ENCODE measurements at places on chromosomes 4 and X.

DNA sequence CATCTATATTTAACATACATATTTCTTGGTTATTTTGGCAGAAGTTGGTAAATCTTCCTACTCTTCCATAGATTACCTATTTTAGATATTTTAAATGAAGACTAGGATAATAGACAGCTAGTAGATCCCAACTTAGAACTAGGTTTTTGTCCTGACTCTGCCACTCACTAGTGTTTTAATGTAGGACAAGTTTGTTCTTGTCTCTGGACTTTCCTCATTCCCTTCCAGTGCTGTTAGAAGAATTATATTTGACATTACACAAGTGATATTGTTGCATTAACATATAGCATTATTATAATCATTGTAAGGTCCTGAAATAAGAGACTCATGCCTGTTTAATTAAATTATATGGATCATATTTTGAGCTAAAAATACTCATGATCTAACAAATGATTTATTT is 24.1 kb upstream of the ALB start:
- no peak for DNase-seq

- no peak for DNase-seq
These were observed 1.7 kb upstream of the TMEM271 start for GRCh38 chr4:577499-578450.

DNA sequence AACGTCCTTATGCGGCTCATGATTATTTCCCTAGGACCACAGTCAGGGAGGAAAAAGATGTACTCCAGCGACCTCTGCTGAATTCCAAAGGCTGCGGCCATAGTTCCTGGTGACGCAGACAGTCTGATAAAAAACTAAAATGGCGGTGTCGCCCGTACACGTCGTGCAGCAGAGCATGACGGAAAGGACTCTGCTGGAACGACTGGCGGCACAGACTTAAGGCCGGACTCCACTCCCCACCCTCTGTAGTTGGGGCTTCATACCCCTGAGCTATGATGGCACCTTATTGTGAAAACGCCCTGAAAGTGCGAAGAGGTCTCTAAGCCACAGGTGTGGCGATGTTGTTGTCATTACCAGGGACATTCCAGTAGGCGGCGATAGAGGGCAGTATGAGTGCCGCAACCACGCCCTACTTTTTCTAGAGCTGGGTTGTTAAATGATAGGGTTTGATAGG is 90.0 kb upstream of the EDA2R start:
- peak; percentile 17 for DNase-seq

- no peak for DNase-seq
These were observed 73.5 kb downstream of the MSN start for GRCh38 chrX:65740909-65741308.

- DNase-seq: no peak
These were observed 403.4 kb upstream of the NR3C2 start for GRCh38 chr4:148845609-148846008.

- no peak for DNase-seq
These were observed 77.2 kb upstream of the BCOR start for GRCh38 chrX:40174854-40175510.

GRCh38 chr4:78650106-78651024 is 98.8 kb downstream of the ANXA3 start:
- DNase-seq: no peak

DNA sequence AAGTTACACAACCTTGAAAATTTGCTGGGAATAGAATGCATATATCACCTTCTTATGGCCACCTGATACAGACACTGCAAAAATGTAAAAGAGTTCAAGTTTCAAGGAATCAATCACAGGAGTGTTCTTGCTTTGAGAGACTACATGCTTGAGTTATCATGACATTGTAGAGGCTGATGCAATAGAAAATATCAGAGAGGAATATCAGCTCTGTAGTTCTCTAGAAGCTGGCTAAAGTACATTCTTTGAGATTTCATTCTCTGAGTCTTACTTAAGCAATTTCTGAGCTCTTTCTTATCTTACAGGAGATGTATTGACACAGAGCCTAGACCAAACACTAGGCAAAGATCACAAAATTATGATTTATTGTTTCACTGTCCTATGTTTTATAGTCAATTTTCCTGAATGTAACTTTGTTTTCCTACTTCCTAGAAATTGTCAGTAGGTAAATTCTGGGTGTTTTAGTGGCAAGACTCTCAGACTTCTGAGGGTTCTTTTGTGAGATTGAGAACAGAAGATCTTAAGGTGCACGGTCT is 152.1 kb upstream of the HPGD start:
- DNase-seq: no peak

DNA sequence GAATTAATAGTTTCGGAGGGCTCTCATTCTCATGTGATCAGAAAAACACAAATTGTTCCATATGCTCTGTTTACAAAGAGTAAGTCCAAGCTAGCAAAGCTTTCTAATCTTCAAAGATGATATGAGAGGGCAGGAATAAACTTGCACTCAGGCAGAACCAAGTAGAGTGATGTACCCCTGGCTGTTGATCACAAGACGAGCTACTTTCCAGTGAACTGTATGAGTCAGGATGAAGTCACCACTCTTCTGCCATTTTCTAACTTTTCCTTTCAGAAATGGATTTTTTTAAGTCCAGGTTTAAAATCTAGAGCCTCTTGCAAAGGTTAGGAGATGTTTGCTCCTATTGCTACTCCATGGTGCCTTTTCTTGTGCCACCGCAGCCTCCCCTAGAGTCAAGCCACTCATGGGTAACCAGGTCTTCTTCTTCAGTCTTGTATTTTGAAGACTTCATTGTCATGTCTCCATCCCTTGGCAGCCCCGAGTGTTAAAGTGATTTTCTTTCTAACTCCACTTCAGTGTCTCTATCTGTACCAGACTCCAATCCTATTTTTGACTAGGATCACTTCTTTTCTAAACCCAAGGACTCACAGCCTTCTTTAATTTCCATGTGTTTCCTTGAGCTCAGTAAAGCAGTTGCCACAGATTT is 171.9 kb upstream of the GALNT7 start:
- no peak for DNase-seq

GRCh38 chr4:6491235-6491634 is 18.8 kb upstream of the PPP2R2C start:
- DNase-seq: no peak

- DNase-seq: no peak
These were observed 69.1 kb upstream of the HPGD start for GRCh38 chr4:174591243-174592021.

DNA sequence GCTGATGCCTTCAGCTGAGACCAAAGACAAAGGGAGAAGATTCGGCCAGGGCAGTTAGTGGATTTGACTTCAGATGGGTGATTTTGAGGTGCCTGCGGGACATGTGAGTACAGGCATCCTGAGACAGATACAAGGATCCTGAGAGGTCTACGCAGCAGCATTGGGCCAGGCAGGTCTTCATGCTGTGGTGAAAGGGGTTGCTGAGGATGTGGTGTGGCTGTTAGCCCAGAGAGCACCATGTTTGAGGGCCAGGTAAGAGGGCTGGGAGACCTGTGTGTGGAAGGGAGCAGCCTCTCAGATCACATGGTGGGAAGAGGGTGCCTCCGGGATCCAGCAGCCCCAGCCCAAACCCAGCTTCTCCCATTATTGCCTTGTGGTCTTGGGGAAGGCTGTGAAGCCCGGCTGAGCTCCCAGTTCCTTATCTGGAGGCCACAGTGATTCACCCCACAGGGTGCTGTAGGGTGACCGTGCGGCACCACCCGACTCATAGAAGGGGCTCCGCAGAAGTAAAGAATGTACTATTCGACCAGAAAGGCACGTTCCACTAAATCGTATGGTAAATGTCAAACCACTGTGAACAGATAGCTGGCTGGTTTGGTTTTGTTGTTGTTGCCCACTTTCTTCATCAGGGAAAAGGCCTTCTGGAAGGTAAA is 27.7 kb upstream of the TADA2B start:
- no peak for DNase-seq

DNA sequence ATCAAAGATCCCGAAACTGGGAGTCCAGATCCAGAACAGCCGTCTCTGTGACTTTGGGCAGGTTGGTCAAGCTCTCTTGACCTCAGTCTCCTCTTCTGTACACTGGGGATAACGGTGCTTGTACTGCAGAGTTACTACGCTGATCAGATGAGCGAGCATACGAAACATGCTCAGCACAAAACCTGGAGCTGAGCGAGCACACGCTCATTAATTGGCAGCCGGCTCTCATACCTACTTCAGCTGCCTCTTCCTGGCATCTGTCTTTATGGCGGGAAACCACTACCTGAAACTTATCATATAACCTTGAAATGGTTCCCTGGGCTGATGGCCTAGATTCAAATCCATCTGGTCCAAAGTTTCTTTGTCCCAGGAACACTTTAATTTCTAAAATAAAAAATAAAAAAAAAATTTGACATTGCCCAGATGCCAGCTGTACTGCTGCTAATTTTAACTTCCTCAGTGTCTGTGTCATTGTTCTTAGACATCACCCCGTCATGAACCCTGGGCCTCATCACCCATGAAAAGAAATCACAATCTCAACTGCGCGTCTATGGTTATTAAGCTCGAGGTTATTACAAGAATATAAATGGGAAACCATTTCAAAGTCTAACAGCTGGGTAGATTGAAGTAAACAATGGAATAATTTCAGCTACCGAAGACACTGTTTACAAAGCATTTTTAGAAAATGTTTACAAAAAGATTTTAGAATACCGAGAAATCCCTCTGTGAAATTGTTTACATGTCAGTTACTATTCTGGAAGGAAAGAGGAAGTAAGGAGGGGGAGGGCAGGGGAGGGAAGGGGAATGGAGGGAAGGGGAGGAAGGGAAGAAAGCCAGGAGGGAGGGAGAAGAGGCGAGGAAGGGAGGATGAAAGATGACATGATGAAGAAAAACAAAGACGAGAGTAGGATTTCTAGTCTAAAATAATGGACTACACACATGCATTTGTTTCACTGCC is 49.0 kb downstream of the CRMP1 start:
- DNase-seq: no peak

DNA sequence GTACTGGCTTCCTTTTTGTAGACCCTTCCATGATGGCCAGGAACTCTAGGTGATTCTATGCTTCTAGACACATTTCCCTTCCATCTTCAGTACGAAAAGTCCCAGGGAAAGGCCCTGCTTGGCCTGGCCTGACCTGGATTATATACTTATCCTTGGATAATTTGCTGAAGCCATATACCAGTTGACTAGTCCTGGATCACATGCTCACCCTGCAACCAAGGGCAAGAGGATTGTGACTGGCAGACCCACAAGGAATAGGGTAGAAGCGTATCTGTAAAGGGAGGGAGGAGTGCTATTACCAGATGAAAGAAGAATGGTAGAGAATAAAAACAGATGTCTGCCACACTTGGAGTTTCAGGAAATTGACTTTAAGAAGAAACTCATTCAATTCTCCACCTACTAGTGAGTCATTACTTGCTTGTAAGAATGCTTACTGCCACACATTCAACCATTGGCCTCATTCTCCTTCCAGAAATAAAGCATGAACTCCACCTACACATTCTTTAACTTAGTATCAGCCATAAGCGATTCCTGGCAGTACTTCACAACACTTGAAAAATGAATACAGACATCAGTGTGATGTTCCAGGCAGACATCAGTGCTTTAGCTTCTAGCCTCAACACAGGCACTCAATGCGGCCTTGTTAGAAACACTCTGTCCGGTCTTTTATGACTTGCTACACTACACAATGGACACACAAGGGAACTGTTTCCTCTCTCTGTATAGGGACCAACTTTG is 141.8 kb downstream of the CBR4 start:
- DNase-seq: no peak

- DNase-seq: no peak
These were observed 112.5 kb upstream of the HAND2 start for GRCh38 chr4:173642509-173642908.

DNA sequence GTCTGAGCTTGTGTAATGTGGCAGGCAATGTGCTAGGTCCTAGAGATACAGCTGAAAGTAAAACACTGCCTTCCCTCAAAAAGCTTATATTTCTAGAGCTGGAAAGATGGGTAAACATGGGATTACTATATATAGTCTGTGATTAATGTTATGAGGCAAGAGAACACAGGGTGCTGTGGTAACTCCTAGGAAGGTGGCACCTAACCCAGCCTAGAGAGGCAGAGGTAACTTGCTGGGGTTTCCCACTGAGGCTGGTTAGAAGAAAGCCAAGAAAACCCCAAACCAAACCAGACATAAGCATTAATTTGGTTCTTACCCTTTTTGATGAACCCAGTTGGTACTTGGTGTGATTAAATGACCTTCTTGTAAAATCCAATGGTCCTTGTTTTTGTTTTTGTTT is 315.0 kb downstream of the PPP1R2C start:
- DNase-seq: no peak

GRCh38 chr4:2794486-2795299 is 1.8 kb downstream of the SH3BP2 start:
- DNase-seq: no peak

DNA sequence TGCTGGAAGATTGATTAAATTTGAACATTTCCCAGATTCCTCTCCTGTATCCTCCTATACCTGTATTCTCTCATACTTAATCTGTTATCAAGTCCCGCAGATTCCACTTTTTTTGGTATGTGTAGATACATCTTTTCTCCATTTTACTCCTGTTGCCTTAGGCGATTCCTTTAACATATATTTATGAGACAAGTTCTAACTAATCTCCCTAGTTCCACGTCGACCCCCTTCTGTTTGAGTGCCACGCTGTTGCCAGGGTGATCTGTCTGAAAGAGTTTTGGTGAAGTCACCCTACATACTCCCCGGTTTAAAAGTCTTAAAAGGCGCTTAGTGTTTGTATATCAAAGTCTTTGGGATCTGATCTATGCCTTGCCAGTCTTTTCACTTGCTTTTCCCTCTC is 2.4 kb downstream of the HNRNPH2 start:
- no peak for DNase-seq

GRCh38 chr4:98542011-98542410 is 116.4 kb downstream of the TSPAN5 start:
- DNase-seq: no peak

DNA sequence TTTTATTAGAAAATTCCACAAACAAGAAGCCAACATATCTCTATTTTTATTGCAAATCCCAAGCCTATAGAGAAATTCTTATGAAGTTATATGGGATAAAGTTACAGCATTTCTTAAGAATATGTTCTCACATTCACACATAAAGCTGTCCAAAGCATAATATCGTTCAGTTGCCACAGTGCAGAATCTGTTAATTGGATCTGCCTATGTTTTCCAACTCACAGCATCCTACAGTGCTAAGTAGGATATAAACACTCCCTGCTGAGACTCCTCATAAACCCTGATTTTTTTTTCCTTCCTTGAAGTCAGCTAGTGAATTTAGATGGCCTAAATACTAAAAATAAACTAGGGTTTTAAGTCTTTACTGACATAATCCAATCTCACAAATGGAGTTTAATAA is 307.9 kb downstream of the PDGFC start:
- DNase-seq: no peak

Measured in activated T-cell treated with anti-CD3 and anti-CD28 coated beads for 1 hour (primary cell).